Activated naive CD8-positive, alpha-beta T cell treated with anti-CD3 and anti-CD28 coated beads, Interleukin-2, amount 10 ng/mL, durations not matched to agents 7 days and 5 days (primary cell): ENCODE measurements at places on chromosomes 6 and 20.

GRCh38 chr6:118177720-118178119, 270.7 kb downstream of the SLC35F1 start:
- no peak for DNase-seq

- no peak for DNase-seq
Observed at GRCh38 chr6:52610011-52610410, 33.2 kb upstream of the TRAM2 start.

DNA sequence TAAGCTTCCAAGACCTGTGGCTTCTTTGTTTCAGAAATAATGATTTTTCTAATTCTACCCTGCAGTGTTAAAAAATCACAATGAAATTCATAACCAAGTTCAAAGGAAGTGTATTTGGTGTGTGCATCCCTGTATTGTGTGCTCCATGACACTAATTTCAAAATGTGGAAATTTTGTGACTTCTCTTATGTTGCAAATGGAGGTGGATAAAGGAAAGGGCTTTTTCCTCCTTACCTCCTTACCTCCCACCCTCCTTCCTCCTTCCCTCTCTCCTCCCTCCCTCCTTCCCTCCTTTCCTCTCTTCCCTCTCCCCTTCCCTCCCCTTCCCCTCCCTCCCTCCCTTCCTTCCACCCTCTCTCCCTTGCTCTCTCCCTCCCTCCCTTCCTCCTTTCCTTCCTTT, 10.5 kb downstream of the CDH4 start:
- no peak for DNase-seq

DNA sequence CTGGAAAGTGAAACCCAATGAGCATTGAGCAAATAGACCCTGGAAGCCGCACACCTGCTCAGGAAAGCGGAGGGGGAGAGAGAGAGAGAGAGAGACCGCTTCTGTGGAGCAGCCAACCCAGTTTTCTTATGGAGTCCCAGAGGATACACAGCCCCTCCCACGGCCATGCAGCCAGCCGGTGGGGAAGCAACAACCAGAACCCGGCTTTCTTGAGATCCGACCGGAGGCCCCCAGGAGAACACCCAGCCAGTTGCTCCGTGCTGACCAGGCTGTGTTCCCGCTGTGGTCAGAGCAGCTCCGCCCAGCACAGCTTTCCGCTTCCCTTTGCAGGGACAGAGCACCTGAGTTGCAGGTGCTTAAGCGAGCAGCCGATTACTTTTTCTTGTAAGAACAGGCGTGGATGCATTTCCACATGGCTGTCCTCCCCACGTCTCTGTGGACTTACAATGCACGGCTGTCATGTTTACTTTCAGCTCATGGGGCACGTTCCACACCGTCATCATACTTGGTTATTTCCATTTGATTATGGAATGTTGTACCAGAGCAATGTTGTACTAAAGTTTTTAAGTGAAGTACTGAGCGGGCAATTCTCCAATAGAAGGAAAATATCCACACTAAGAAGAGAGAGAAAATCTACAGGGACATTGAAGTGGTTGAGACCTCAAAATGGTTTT, 381.9 kb downstream of the THBS2 start:
- no peak for DNase-seq

GRCh38 chr6:36956446-36956820, 1.9 kb downstream of the PI16 start:
- DNase-seq, result no peak

DNA sequence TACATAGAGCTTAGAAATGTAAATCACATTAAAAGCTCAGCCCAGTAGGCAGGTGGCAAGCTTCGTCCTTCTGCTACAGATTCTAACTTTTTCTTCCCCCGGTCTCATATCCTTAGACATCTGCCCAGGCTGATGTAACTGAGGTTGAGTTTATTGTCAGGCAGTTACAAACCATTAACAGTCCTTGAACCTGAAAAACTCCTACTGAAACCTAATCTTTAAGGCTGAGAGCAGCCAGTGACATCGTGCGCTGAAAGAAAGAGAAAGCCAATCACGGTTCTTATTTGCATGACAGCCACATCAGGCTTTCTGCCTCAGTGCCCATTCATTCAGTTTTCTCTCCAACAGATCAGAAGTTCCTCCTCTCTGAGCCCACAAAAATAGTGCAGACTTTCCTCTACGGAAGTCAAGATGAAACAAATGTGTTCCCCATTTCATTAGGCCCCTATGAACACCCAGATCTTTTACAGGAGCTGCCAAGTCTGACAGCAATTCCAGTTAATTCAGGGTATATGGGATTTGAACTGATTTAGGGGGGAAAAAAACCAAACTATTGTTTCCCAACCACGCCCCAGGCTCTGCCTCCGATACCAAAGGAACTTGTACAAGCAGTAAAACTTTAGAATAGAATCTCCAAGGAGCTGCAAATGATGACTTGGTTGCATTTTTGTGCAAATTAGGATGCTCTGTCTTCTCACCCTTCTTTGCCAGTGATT, at the start of gene NHSL1:
TSS of gene NHSL1 (minus strand) at position 192 of the 716 bp plus-strand sequence. CDS start 204 bp downstream, outside the sequence.
- DNase-seq, result no peak

- DNase-seq, result no peak
Observed at GRCh38 chr6:77341058-77341986, 122.0 kb downstream of the HTR1B start.

DNA sequence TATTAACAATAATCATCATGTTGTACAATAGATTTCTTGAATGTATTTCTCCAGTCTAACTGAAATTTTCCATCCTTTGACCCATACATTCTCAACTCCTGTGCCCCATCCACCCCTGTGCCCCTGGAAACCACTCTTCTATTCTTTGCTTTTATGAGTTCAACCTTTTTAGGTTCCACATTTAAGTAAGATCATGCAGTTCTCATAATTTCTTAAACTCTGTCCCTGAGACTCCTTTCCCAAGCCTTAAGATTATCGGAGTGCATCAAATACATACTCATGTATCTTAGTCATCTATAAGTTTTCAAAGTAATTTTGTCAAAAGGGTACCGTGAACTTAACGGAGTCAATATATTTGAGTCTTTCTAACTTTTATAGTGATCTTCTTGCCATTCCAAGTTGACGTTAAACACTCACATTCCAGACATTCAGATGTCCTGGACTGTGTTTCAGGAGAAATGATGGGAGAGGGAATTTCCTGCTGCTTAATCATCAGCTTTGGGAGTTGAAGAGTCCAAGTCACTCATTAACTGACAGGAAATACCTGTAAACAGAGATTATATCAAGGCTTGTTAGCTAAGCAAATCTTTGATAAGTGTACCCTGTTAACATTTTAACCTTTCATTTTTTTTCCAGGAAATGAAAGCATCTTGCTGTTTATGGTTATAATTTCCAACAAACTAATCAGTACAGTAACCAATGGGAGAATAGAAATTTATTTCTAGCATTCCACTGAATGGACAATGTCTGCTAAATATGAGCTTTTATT, 73.3 kb downstream of the ADGRG6 start:
- no peak for DNase-seq

GRCh38 chr20:57317789-57318371, 11.7 kb upstream of the SPO11 start:
- DNase-seq, result no peak
